ENCODE measurements at places on chromosomes 11 and 22. TPM values are rescaled to one million over a fixed set of nuclear protein-coding genes. Genes with fewer than 3 reads are reported as not detected.

DNA sequence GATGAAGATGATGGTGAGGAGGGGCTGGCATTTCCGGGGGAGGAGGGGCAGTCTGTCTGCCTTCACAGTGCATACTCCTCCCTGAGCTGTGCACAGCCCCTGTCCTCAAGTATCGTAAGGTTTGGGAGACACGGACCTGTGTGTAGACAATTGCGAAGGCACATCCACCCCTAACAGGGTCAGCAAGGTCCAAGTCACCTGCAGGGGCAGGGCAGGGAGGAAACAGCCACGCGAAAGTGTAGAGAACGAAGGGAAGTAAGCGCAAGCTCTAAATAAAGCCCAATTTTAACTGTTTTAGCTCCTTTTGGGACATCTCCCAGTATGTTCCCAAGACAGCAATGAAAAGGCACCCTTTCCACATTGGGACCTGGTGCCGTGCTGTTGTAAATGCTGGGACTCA lies 448.2 kb downstream of the TBC1D22A start:
- no peak for DNase-seq

GRCh38 chr22:20039683-20040325 lies 18.9 kb downstream of the TANGO2 start:
- DNase-seq, result no peak

DNA sequence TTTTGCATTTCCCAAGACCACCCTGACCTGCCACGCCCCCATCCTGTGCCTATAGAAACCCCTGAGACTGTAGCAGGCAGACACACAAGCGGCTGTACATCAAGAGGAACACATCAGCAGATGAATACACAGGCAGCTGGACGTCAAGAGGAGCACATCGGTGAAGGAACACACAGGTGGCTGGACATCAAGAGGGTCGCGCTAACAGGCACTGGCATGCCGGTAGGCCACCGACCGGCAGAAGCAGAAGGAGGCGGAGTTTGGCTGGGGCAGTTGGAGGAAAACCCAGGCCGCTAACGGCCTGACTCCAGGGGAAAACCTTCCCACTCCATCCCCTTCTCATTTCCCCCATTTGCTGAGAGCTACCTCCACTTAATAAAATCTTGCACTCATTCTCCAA lies 5.4 kb upstream of the IPO7 start:
- DNase-seq, result no peak

DNA sequence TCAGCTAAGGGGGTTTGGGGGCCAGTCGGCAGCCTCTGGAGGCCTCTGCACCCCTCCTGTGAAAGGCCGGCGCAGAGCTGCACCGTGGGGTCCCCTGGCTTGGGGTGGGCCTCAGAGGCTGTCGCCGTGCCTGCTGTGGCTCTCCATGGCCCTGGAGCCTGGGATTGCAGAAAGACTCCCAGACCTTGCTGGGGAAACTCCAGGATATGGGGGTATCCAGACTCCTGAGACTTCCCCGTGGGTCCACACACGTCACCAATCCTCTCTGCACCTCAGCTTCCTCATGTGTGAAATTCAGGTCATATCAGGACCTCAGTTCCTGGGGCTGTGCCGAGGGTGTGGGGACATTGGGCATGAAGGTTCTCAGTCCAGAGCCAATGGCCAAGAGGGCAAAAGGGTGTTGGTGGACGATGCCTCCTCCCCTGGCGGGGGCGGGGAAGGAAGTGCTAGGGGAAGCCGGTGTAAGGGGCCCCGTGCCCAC lies 97.1 kb downstream of the KCNQ1 start:
- DNase-seq, result no peak

DNA sequence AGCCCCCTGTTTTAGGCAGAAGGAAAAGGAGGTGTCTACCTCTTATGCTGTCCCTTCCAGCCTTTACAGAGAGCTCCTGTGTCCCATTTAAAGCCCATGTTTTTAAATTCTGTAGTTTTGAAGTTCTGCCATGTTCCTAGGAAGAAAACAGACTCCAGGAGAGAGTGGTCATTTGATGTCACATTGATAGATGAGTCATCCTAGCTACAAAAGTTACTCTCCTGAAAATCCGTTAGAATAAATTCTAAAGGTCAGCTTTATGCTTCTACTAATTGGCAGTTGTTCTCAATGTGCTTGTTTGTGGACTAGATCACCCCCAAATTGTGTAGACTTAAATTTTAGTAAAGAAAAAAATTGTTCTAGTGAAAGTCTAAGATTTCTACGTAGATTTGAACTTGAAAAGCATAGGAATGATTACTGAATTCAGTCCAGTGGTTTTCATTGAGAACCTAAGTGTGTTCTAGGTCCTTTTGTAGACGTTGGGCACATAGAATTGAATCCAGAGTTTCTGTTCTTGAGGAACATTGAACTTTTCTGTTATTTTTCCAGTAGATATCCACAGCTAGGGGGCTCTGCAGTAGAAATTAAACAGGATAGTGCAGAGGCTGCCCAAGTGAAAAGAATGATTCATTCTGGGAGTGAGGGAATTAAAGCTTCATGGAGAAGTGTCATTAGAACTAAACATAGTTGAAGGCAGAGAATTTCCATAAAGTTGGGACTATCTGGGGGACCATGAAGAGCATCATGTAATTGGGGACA lies 140.6 kb upstream of the RASSF10 start:
- no peak for DNase-seq

GRCh38 chr11:69311767-69312385 lies 17.9 kb downstream of the MYEOV start:
- no peak for DNase-seq

DNA sequence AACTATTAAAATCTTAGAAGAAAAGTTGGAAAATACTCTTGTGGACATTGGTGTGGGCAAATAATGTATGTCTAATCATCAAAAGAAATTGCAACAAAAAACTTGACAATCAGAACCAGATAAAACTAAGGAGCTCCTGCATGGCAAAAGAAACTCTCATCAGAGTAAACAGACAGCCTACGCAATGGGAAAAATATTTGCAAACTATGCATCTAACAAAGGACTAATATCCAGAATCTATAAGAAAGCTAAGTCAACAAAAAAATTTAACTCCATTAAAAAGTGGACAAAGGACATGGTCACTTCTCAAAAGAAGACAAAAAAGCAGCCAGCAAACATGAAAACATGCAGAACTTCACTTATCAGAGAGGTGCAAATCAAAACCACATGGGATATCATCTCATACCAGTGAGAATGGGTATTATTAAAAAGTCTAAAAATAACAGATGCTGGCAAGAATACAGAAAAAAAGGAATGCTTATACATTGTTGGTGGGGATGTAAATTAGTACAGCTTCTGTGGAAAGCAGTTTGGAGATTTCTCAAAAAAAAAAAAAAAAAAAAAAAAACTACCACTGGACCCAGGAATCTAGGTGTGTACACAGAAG lies 99.7 kb upstream of the TOP3B start:
- no peak for DNase-seq

DNA sequence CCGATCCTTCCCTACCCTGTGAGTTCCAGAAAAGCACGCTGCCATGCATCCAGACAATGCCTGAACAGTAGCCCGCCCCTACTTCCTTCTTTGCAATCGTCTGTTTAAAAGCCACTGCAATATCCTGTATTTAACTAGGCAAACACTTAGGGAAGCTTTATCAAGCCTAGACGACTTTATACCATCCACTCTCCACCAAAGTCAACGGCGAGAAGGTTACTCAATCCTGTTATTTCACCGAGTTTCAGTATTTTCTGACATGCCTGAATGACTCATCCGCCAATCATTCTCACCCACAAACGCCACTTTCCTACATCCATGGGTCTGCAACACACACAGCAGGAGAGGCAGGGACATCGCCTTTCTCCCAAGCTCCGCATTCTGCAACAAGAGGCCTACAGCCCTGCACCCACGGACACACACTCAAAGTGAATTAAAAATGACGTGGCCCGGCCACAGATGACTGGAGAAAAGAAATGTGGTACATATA lies 9.3 kb downstream of the CELSR1 start:
- DNase-seq, result no peak

GRCh38 chr11:12790861-12791616 lies 116.8 kb downstream of the TEAD1 start:
- no peak for DNase-seq

DNA sequence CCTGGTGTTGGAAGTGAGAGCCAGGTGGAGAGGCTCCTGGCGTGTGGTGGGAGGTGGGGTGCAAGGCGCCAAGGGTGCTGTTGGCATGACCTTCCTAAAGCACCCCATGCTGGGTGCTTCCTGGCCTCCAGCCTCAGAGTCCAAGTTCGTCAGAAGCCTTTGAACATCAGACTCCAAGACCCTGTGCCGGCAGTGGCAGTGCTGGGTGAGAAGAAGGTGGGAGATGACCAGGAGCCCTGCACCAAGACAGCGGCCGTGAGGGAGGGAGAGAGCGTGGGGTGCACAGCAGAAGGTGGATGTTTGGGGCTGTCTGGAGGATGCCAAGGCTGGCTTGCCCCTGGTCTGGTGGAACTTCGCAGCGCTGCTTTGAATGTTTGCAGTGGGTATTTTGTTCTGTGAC lies 29.7 kb upstream of the PARVB start:
- DNase-seq, result no peak

DNA sequence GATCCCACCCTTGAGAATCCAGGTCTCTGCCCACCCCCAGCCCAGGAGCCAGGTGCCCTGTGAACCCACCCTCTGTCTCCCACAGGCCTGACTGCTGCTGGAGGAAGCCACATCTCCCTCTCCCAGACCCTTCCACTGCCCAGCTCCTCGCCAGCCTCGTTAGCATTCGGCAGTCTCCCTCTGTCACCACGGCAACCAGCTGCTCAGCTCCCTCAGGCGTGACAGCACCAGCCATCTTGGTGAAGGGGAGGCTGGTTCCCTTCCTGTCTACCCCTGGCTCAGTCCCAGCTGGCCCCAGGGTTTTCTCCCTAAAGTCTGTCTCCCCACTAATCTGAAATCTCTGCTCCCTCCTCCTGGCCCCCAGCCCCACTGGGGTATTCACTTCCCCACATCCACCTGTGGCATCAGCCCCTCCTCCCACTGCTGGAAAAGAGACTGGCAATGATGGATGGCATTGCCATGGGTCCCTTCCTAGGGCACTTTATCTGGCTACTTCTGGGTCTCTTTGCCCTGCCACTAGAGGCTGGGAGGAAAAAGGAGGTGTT lies 28.1 kb downstream of the NRXN2 start:
- no peak for DNase-seq

- no peak for DNase-seq
These were observed 48.3 kb downstream of the KREMEN1 start for GRCh38 chr22:29121124-29121523.

Gene DBX1
- total RNA-seq, result not detected

Gene OR5T1
- not detected for total RNA-seq

Gene OR2D2
- total RNA-seq, result not detected

Gene OR5B2
- total RNA-seq, result not detected

Gene ELFN2
- total RNA-seq, result 31.2 TPM

Gene FAM111B
- 1.4 TPM for total RNA-seq

Gene VPREB1
- not detected for total RNA-seq

Data from mucosa of gallbladder (tissue), 1 donor.